ENCODE measurements at places on chromosomes 7 and 10.

DNA sequence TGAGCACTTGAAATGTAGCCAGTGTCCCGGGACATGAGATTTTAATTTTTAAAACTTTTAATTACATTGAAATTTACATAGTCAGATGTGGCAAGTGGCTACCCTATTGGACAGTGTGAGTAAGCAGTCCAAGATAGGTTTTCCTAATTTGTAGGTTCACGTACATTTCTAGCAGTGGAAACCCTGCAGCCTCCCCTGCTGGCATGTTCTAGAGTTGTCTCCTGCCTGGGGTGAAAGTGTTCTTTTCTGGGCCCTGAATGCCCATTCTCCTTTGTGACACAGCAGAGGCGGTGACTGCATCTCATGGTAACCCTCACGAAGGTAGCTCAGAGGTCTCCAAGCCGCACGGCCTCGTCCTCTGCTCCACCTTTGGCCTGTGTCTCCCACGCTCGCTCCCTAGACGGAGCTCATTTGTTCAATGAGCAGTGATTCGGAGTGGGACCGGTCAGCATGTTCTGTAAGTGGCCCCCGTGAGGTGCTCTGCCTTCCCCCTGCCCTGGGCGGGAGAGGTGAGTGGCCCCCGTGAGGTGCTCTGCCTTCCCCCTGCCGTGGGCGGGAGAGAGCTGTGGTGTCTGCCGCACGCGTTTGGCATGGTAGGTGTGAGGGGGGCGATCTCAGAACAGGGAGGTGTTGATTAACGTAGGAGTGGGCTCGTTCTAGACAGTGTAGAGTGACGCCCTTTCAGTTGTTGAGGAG is 18.0 kb downstream of the WDR37 start:
- DNase-seq, result no peak

- DNase-seq, result no peak
These were observed 212.0 kb upstream of the IGFBP3 start for GRCh38 chr7:46133072-46133471.

- DNase-seq, result no peak
These were observed 4.3 kb upstream of the KAT6B start for GRCh38 chr10:74822101-74822500.

GRCh38 chr10:55203319-55203718 is 402.3 kb upstream of the PCDH15 start:
- no peak for DNase-seq

- DNase-seq, result no peak
These were observed 453.9 kb upstream of the GHITM start for GRCh38 chr10:83685458-83685857.

- DNase-seq, result no peak
These were observed 4.9 kb downstream of the PURB start for GRCh38 chr7:44880317-44881018.

- peak; percentile 74 for DNase-seq
These were observed 22.6 kb downstream of the PDIA4 start for GRCh38 chr7:149005427-149006344.

GRCh38 chr10:114499630-114500190 is 95.4 kb upstream of the AFAP1L2 start:
- DNase-seq, result peak; percentile 77

GRCh38 chr7:133195868-133196267 is 57.0 kb upstream of the EXOC4 start:
- DNase-seq, result no peak

GRCh38 chr10:96709525-96709924 is 10.8 kb downstream of the PIK3AP1 start:
- no peak for DNase-seq
